ENCODE measurements at places on chromosomes 2 and 18. TPM values are rescaled to one million over a fixed set of nuclear protein-coding genes. Genes with fewer than 3 reads are reported as not detected.

The ADAM23 gene
- 21.3 TPM for total RNA-seq

DNA sequence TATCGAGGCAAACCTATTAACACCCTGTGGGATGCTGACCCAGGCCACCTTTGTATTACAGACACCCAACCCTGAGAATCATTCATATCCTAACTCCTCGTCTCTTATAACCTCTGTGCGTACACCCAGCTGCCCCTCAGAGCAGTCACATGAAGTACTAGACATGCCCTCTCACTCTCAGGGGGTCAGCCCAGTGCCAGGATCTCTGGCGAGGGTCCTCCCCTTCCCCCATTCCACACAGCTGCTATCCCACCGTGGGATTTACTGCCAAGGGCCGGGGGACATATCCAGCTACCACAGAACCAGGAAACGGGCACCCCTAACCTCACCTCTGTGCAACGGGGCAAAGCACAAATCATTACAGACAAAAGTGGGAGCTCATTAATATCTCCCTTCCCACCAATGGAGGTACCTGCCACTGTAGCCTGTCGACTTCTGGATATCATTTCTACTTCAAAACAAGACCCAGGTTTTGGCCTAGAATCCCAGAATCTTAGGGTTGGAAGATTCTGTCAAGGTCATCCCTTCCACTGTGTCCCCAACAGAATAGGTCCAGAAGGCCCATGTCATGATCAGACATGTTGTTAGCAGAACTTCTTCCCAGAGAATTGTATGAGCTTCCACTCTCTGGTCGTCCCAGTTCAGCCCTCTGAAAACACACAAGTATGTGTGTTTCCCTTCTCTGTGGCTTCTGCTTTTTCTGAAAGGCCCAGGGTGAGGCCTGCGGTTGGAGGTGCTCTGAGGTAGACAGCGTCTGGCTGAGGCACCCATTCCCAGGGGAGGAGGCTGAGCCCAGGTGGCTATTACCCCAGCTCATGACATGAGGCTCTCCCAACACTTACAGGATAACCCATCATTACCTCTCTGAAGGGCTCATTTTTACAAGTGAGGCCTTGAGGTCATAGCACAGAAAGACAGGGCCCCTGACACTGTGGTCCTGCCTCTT is 1.7 kb downstream of the TMBIM1 start:
- DNase-seq, result no peak

DNA sequence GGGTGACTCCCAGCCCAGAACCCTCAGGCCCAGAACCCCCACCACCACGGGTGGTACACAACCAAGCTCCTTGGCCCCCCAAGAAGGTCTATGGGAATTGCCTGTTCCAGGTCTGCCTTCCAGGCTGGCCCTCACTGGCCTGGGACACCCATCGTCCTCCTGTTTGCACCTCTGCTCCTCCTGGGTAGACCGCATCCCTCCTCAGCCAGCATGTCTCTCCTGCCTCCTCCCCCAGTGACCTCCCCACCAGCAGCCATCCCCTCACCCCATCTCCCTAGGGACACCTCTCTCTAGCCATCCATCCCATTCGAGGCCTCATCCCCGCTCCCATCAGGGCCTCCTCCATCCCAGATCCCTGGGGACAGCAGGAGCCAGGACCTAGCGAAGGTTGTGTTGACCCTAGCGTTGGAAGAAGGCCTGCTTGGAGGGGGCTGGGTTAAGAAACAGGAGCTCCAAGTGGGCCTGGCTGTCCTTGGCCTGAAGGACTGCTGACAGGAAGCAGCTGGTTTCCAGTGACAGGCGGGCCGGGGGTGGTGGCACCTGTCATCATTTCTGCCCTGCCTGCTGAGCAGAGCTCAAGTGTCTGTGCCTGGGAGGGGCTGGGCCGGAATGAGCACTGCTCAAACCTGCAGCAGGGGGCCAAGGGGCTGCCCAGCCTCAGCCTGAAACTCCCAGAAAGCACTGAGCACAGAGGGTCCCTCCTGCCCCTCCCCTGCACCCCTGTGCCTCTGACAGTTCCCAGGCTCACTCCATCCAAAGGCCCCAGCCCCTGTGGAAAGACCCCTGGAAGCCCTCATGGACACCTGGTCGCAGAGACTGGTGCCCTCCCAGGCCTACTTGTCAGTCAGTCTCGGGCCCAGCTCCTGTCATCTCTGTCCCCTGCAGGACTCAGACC is 96.0 kb upstream of the OTOS start:
- DNase-seq, result no peak

DNA sequence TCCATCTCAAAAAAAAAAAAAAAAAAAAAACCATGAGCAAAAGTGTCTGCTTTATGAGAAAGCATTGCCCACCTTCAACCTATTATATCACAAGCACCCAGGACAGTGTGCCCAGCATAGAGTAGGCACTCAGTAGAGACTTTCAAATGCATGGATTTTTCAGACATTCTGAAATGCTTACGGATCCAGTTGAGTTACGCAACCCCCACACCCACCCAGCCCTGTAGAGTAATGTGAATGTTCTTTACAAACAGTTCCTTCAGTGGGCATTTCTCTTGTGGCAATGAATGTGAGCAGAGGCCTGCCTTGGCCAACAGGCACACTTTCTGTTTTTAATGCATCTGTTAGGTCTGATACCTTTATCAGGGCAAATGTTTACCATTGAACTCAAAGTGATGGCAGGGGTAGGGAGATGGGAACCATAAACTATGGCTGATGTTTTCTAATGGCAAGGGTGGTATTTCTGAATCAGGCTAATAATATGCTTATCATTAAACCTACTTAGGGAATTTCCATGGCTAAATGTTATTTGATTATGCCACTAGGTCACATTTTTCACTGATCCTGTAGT is 65.0 kb upstream of the RPL31 start:
- DNase-seq, result no peak

- DNase-seq, result no peak
These were observed 112.7 kb upstream of the EPC2 start for GRCh38 chr2:148531669-148532428.

GRCh38 chr18:6714010-6714409 is 15.5 kb upstream of the ARHGAP28 start:
- no peak for DNase-seq

- no peak for DNase-seq
These were observed 66.0 kb upstream of the PMAIP1 start for GRCh38 chr18:59833785-59834184.

DNA sequence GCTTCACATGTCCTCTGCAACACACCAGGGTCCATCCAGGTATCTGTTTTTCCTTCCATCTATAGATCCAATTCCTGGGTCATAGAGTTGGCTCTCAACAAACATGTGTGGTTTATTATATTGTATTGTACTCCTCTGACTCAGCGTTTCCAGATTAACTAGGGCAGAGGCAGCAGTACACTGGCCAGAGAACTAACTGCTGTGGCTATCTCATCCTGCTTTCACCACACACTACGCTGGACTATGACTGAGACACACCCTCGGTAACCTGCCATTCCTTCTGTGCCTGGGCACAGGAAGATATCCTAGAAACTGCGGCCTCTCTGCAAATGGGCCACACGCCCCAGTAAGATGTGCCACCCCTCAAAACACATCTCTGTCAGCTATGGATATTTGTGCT is 159.8 kb upstream of the STK17B start:
- no peak for DNase-seq

GRCh38 chr18:48418539-48419276 is 9.5 kb upstream of the ZBTB7C start:
- DNase-seq, result no peak
